ENCODE measurements at places on chromosomes 1 and 21.

DNA sequence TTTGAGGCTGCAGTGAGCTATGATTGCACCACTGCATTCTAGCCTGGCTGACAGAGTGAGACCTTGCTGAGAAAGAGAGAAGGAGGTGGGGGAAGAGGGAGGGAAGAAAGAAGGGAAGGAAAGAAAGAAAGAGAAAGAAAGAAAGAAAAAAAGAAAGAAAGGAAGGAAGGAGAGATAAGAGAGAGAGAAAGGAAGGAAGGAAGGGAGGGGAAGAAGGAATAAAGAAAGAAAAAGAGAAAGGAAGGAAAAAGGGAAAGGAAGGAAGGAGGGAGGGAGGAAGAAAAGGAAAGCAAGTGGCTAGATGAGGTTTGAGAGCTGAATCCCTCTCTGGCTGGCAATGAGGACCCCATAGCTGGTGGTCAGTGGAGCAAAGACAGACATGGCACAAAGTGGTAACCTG is 20.4 kb downstream of the MT1HL1 start:
- DNase-seq, result no peak

- no peak for DNase-seq
These were observed 71.6 kb upstream of the C1orf21 start for GRCh38 chr1:184315254-184315653.

DNA sequence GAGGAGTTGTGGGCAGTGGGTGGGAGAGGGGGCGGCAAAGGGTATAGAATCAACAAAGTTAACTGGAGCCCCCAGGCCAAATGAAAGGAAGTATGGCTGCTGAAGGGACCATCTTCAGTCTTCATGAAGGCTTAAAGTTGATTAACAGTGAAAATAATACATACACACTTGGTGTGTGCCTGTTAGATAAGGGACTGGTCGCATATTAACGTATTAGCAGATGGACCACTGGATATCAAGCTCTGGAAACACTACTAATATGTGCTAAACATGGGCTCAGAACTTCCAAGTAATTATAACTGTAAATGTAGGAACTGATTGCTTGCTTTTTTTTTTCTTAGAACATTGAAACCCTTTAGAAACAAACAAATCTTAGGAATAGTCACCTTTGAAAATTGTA is 224.7 kb upstream of the KIAA0040 start:
- no peak for DNase-seq

- DNase-seq, result no peak
These were observed 837 bp downstream of the NDUFS5 start for GRCh38 chr1:39026866-39027507.

GRCh38 chr21:41715649-41716281 is 51.1 kb downstream of the RIPK4 start:
- DNase-seq, result no peak
